ENCODE measurements at places on chromosomes 7 and 10.

- DNase-seq = no peak
Observed at GRCh38 chr10:22839639-22840038, 88.2 kb upstream of the ARMC3 start.

- DNase-seq = no peak
Observed at GRCh38 chr10:110379831-110380230, 75.1 kb upstream of the SMNDC1 start.

GRCh38 chr7:69192134-69192533, 406.1 kb upstream of the AUTS2 start:
- DNase-seq = no peak

DNA sequence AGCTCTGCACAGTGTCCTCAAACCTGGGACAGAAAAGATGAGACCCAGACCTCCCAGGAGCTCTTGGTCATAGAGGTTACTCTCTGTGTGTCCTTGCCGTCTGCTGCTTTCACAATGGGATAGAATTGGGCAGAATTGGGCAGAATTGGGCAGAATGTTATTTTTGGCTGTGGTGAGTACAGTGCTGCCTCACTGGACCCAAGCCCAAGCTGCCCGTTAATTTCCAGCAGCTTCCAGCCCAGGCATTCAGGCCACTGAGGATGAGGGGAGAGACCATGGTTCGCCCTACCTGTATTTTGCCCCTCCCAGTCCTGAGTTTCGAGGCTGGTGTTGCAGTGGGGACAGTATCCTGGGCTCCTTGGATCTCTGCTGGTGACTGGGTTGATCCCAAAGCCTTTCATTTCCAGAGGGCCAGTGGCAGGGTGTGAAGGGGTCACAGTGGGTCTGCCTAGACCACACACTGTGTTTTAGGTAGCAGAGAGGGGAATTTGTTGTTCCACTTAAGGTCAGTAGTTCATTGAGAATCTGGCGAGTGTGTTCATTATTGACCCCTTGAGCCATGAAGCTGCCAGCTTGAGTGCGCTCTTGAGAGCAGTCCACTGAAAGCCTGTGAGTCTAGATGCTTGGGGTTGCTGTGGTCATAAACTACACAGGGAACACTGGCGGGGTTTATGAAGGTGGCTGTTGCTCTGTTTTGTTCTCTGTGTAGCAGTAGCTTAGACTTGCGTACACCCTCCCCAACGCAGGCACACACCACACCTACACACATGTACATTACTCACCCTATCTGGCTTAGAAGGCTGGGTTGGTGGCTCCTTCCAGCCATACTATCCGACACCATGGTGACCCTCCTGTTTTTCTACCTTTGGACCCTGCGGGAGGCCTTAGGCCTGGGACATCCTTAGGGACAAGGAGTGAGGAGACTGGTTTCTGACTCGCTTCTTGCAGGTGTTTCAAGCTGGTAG, 23.5 kb downstream of the NACAD start:
- DNase-seq = no peak

DNA sequence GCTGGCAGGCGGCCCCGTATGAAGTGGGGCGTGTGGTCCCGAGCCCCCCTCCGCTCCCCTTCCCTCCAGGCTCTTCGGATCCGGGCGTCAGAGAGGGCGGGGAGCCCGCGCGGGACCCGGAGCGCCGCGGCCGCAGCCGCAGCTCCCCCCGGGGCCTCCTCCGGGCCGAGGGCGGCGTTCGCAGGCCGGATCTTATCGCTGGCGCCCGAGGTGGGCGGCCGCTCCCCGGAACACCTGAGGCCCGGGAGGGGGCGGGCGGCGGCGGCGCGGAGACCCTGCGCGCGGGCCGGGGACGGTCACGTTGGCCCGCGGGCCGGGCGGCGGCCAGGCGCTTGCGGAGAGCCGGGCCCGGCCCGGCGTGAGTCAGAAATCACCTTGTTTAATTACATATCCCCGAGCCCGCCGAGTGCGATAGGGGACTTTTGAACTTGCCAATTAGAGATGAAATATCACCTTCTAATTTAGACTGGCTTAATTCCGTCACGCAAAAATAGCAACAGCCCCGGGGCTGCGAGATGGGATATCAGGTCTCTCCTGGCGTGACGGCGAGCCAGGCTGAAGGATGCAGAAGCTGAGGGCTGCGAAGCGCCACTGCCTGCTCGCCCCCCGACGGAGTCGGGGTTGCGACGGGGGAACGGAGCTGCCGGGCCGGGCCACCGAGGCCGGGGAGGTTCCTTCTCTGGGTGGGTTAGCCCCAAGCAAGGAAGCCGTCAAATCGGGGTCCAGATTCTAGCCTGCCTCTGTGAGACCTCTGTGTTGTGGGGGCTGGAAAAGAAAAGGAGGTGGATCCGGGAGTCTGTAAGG, 43.4 kb downstream of the LDB3 start:
- DNase-seq = no peak

- peak; percentile 47 for DNase-seq
Observed at GRCh38 chr7:36202398-36202797, 49.3 kb downstream of the EEPD1 start.

GRCh38 chr7:6393667-6394056, 54.1 kb downstream of the DAGLB start:
- DNase-seq = no peak

All from GF-D8 (cell line).